ENCODE measurements at places on chromosomes 6 and 20. TPM values are rescaled to one million over a fixed set of nuclear protein-coding genes. Genes with fewer than 3 reads are reported as not detected.

GRCh38 chr20:50312682-50313521, 122.3 kb downstream of the CEBPB start:
- no peaks in the 10 kb centered on the region for H3K27me3 ChIP-seq
- peaks cover 44% of the 10 kb centered on the region for H3K4me1 ChIP-seq
- no peaks in the 10 kb centered on the region for H3K36me3 ChIP-seq

DNA sequence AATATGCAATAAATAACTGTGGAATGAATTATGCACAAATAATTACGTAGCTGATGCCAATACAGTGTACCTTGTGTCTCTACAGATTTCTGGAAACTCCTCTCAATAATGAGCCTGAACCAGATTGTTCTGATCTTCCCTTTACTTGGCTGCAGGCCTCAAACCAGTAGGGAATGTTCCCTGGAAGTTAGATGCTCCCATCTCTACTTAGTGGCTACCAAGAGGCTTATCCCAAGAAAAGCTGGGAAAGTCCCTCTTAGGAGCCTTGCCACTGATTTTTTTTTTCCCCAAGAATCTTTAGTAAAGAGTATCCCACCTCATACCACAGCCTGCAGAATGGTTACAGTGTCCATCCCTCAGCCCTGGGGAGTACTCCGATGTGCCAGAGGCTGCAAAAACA, 702.1 kb downstream of the RFPL4B start:
- H3K36me3 ChIP-seq: no peaks in the 10 kb centered on the region
- DNase-seq: no peak
- no peak overlapping the region for H3K4me3 ChIP-seq

DNA sequence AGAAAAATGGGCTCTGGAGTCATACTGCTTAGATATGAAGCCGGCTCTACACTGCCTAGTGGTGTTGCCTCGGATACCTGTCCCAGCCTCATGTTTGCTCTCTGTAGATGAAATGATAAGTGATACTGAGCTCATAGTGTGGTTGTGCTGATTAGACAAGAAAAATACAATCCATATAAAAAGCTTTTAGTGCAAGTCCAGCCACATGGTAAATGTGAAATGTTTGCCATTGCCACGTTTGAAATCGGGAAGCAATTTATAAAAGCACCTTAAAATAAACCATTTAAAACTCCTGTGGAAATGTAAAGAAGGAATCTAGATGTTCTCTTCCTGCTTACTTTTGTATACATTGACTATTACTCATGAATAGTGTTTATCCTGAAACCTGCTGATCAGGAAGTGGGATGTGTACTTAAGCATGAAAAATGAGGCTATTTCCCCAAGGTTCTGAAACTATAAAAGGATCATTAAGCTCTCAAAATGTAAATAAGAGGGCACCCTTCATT, 13.1 kb upstream of the PBOV1 start:
- H3K36me3 ChIP-seq: no peaks in the 10 kb centered on the region
- DNase-seq: no peak
- no peak overlapping the region for H3K27ac ChIP-seq

The OR5V1 gene
- not detected for total RNA-seq

The SSTR4 gene
- total RNA-seq: not detected

The NOX3 gene
- not detected for total RNA-seq

The WFDC5 gene
- not detected for total RNA-seq

DNA sequence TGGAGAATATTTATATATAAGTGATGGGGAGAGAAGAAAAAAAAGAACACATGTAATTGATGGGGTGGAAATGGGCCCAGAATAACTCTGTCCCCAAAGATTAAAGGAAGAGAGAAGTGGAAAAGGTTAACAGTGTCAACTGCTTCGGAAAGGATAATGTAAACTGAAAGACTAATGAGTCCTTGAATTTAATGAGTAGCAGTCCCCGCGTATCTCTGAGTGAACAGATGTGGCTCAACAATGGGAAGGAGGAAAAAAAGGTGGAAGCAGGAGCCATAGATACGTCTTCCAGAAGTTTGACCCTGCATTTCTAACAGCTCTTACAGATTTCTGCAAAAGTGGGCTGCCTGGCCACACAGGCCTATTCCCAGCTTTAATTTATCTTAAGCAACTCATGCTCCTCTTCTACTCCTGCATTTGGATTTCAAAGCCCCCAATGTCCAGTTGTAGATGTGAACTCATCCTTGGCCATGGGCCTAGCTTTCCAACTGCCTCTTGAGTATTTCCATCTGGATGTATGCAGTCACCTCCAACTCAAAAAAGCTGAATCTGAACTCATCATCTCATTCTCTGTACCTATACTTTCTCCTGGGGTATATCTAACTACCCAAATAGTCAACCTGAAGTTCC, 61.3 kb downstream of the DST start:
- no peak overlapping the region for H3K4me3 ChIP-seq
- no peaks in the 10 kb centered on the region for H3K27me3 ChIP-seq
- no peaks in the 10 kb centered on the region for H3K36me3 ChIP-seq
- no peak overlapping the region for H3K27ac ChIP-seq
- no peak for DNase-seq

The KCNK16 gene
- total RNA-seq: not detected

DNA sequence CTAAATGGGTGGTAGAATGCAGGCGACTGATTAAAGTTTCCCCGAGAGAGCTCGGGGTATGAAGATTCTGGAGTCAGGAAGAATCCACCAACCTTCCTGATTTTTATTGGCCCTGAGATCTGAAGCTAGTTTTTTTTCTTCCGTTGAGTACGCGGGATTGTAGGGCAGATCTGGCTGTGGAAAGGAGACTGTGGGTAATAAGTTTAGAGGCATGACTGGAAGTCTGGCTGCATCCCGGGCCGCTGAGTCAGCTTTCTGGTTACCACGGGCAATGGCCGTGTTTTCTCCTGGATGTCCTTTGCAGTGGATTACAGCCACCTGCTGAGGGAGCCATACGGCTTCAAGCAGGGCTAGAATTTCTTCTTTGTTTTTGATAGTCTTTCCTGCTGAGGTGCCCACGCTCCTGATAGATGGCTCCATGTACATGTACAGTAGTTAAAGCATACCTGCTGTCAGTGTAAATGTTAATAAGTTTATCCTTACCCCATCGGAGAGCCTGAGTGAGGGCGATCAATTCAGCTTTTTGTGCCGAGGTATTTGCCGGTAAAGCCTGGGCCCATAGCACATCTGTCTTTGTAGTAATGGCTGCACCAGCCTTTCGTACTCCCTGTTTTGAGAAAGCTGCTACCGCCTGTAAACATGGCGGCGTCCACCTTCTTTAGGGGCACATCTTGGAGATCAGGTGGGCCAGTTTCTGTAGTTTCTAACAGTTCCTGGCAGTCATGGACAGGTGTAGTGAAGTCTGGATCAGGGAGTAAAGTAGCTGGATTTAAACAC, 154.0 kb downstream of the TRIM27 start:
- no peaks in the 10 kb centered on the region for H3K4me1 ChIP-seq
- H3K27ac ChIP-seq: no peak overlapping the region
- H3K27me3 ChIP-seq: peaks cover 53% of the 10 kb centered on the region
- no peak overlapping the region for H3K4me3 ChIP-seq

- peaks cover 38% of the 10 kb centered on the region for H3K36me3 ChIP-seq
- no peak overlapping the region for H3K27ac ChIP-seq
- no peak overlapping the region for H3K4me3 ChIP-seq
- DNase-seq: peak; percentile 51
- H3K4me1 ChIP-seq: no peaks in the 10 kb centered on the region
- H3K27me3 ChIP-seq: no peaks in the 10 kb centered on the region
Observed at GRCh38 chr6:157203312-157203744, 120.0 kb downstream of the TMEM242 start.

DNA sequence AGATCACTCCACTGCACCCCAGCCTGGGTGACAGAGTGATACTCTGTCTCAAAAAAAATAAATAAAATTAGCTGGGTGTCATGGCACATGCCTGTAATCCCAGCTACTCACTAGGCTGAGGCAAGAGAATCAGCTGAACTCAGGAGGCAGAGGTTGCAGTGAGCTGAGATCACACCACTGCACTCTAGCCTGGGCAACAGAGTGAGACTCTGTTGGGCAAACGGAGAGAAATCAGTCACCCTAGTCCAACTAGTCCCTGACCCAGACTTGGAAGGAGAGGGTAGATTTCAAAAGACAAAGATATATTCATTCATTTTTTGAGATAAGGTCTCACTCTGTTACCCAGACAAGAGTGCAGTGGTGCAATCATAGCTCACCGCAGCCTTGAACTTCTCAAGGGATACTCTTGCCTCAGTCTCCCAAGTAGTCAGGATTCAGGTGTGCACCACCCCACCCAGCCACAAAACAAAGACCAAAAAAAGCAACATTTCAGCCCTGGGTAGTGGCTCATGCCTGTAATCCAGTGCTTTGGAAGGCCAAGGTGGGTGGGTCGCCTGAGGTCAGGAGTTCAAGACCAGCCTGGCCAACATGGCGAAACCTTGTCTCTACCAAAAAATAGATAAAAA, 26.2 kb upstream of the NCOA3 start:
- H3K27ac ChIP-seq: no peak overlapping the region
- no peak for DNase-seq
- no peak overlapping the region for H3K4me3 ChIP-seq
- H3K36me3 ChIP-seq: no peaks in the 10 kb centered on the region
- no peaks in the 10 kb centered on the region for H3K27me3 ChIP-seq

The FAXC gene
- 6.4 TPM for total RNA-seq

- no peak overlapping the region for H3K4me3 ChIP-seq
- DNase-seq: no peak
- no peaks in the 10 kb centered on the region for H3K36me3 ChIP-seq
- H3K4me1 ChIP-seq: peaks cover 44% of the 10 kb centered on the region
Observed at GRCh38 chr6:139982195-139982594, 607.7 kb upstream of the CITED2 start.

DNA sequence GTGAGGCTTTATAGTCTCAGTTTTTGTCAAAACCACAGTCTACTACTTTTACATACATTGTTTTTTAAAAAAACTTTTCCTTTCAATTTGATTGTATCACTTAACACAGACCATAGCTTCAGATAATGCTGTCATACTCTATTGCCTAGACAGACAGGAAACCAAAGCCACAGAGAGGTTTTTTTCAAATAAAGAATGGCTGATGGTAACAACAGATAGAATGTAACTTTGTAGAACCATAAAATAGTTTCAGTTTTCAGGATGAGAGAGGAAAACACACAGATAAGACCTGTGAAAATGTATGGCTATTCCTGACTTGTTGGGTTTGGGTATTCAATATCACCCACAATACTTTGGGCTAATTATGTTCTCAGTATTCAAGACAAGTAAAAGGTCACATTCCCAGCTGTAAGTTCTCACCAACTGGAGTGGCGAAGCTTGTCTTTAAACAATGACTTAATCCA, 94.0 kb downstream of the ADGRG6 start:
- H3K36me3 ChIP-seq: no peaks in the 10 kb centered on the region
- no peak overlapping the region for H3K27ac ChIP-seq
- no peak for DNase-seq
- H3K4me1 ChIP-seq: no peaks in the 10 kb centered on the region

The HLA-DPA1 gene
- total RNA-seq: 56.8 TPM

DNA sequence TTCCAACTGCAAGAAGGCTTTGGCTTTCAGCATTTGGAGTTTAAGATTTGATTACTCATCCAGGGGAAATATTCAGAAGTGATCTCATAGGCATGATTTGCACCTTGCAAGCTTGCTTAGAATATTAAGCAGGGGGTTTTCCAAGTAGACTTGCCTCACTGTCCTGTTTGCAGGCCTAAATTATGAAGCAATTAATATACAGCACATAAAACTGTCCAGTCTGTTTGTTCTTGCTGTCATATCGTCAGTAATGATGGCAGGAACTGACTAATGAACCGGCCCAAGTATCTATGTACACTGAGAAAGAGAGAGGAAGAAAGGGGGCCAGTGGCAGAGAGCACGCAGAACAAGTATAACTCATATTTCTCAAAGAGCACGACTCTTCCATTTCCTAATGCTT, 212.5 kb upstream of the SUPT3H start:
- no peaks in the 10 kb centered on the region for H3K36me3 ChIP-seq
- H3K27ac ChIP-seq: no peak overlapping the region
- DNase-seq: no peak
- H3K4me3 ChIP-seq: no peak overlapping the region
- H3K4me1 ChIP-seq: no peaks in the 10 kb centered on the region

The LY6G6C gene
- not detected for total RNA-seq

The CLVS2 gene
- not detected for total RNA-seq

DNA sequence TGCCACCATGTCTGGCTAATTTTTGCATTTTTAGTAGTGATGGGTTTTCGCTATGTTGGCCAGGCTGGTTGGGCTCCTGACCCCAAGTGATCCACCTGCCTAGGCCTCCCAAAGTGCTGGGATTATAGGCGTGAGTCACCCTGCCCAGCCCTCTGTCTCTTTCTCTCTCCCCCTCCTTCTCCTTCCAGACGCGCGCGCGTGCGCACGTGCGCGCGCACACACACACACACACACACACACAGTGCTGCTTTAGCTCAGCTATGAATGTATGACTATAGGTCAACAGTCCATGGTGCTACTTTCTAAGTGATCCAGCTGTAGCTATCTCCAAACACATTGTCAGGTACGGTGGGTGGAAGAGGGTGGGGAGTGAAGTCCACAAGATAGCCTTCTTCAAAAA, 449.5 kb downstream of the PHF3 start:
- no peaks in the 10 kb centered on the region for H3K4me1 ChIP-seq
- no peaks in the 10 kb centered on the region for H3K36me3 ChIP-seq
- no peak overlapping the region for H3K4me3 ChIP-seq
- H3K27me3 ChIP-seq: no peaks in the 10 kb centered on the region

DNA sequence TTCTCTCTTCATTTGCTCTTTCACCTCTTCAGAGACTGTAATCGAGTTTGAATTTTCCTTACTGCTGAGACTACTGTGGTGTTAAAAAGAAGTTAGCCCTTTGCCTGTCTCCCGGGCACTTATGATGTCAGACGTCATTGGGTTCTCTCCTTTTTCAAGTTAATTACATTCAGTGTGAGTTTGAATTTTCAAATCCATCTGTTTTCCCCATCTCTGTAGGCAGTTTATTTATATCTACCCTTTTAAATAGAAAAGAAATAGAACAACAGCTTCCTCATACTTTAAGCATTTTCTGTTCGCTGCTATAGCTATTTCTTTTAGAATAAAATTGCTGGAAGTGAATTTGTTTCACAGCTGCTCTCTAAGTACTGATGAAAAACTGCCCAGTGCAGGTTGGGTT, 81.4 kb downstream of the MCHR2 start:
- H3K4me1 ChIP-seq: no peaks in the 10 kb centered on the region
- H3K4me3 ChIP-seq: no peak overlapping the region
- no peaks in the 10 kb centered on the region for H3K36me3 ChIP-seq
- DNase-seq: no peak
- H3K27ac ChIP-seq: no peak overlapping the region

GRCh38 chr20:61588411-61589385, 336.6 kb downstream of the CDH4 start:
- H3K27me3 ChIP-seq: no peaks in the 10 kb centered on the region
- H3K36me3 ChIP-seq: no peaks in the 10 kb centered on the region
- no peak overlapping the region for H3K27ac ChIP-seq
- no peaks in the 10 kb centered on the region for H3K4me1 ChIP-seq

The SIRPD gene
- not detected for total RNA-seq

DNA sequence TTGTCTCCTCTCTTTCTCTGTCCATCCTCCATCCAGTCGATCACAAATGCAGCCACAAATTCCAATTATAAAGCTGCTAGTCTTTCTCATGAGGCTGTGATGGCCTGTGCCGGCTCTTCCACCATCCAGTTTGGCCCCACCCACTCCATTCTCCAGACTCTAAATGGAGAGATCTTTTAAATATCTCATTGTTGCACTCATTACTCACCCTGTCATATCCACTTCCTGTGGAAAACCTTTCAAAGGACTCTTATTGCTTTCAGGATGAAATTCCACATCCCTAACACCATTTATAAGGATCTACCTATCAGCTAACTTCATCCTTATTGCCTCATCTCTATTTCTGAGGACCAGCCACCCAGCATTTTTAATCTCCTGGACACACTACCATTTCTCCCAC, 70.6 kb downstream of the NRN1 start:
- no peaks in the 10 kb centered on the region for H3K27me3 ChIP-seq
- no peak overlapping the region for H3K27ac ChIP-seq
- H3K4me1 ChIP-seq: no peaks in the 10 kb centered on the region
- H3K36me3 ChIP-seq: no peaks in the 10 kb centered on the region
- no peak overlapping the region for H3K4me3 ChIP-seq
- no peak for DNase-seq
